Nucleus accumbens (tissue), 56 donors: ENCODE measurements at places on chromosomes 4 and X.

GRCh38 chr4:1711055-1711570 is 1.0 kb downstream of the SLBP start:
- no peak for DNase-seq

DNA sequence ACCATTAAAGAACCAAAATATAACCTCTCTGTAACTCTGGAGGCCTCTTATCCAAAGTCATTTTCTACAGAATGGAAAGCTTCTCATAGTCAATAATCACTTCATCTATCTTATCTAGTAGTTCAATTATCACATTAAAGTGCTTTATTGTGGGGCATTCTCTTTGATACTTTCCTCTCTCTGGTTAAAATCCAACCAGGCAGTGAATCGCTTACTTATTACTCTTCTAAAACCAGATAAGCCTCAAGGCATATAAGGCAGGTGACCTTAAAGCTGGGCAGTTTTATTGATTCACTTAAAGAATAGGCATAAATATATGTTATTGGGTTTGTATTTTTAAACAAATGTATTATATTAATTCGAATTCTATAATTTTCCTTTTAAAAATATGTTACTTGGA is 2162.1 kb upstream of the TENM3 start:
- no peak for DNase-seq

- no peak for DNase-seq
Measured at GRCh38 chr4:118765399-118765798, 70.5 kb downstream of the SEC24D start.

GRCh38 chr4:39713691-39714090 is 15.8 kb downstream of the UBE2K start:
- DNase-seq = no peak

DNA sequence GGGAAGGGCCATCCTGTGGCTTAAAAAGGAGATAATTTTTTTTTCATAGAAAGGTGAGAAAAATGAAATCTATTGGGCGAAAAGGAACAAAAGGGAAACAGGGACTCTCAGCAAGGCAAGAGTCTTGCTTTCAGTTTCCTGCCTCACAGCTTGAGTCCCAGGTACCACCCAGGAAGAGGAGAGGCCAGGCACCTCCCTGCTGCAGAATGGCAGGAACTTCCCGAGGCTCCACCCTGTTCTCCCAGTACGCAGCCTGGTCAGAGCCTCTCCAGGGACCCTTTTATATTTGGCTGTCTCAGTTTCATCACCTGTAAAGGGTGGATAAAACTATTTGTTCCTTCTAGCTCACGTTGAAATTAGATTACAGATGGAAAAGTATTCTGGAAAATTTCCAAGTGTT is 33.8 kb downstream of the UCHL1 start:
- DNase-seq = no peak

- DNase-seq = peak; percentile 29
Measured at GRCh38 chr4:40846532-40846931, 96.8 kb downstream of the NSUN7 start.

- no peak for DNase-seq
Measured at GRCh38 chrX:120732879-120733278, 103.0 kb upstream of the C1GALT1C1 start.

GRCh38 chr4:150012851-150013360 is 65.3 kb upstream of the DCLK2 start:
- DNase-seq = no peak

DNA sequence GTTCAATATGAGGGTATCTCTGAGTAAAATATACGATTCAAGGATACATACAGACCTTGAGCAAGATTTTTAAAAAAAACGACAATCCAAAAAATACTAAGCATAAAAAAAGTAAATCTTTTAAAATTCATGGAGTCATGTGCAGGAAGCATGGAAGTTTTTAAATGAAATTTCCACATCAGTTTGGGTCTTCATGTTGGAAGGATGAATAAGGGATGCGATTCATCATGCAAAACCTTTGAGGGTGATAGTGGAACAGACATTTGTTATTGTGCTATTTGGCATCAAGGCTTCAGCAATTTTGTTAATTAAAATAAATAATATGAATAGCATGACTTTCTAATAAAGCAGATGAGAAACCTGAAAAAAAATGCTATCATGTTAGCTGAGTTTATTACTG is 815.0 kb upstream of the PCDH10 start:
- no peak for DNase-seq

DNA sequence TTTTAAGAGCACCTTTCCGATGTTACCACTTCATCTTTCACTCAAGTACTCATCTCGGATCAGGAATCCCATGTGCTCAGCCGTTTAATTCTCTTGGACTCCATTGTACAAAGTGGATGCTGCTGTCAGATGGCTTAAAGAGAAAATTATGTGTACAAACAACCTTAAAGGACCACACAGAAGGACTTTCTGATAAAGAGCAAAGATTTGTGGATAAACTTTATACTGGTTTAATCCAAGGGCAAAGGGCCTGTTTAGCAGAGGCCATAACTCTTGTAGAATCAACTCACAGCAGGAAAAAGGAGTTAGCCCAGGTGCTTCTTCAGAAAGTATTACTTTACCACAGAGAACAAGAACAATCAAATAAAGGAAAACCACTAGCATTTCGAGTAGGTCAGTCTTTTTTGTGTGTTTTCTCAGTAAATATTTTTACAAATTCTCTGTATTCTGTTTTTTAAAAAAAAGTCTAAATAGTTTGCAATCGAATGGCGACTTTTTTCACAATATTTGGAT is 20.1 kb downstream of the MMAA start:
- DNase-seq = no peak

DNA sequence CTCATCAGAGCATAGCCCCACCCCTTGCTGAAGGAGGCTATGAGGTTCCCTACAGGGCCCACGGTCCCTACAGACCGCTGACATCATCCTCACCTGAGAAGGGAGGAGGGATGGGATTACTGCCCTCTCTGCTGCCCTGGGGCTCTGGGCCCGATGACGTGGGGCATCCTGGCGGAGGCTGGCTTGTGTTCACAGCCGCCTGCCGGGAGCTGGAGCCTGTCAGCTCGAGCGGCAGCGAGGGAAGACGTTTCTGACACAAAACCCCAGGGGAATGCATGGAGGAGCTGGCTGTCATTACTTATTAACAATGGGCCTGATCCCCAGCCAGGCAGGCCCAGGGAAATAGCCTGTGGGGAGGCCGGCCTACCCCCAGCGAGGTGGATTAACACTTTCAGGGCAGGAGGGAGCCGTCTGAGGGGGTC is 106.6 kb upstream of the ATP6AP2 start:
- DNase-seq = no peak

- no peak for DNase-seq
Measured at GRCh38 chrX:116009346-116009745, 161.2 kb upstream of the AGTR2 start.

GRCh38 chrX:22758807-22759481 is 240.8 kb upstream of the DDX53 start:
- DNase-seq = no peak

GRCh38 chr4:108118505-108118904 is 50.2 kb downstream of the LEF1 start:
- DNase-seq = no peak

DNA sequence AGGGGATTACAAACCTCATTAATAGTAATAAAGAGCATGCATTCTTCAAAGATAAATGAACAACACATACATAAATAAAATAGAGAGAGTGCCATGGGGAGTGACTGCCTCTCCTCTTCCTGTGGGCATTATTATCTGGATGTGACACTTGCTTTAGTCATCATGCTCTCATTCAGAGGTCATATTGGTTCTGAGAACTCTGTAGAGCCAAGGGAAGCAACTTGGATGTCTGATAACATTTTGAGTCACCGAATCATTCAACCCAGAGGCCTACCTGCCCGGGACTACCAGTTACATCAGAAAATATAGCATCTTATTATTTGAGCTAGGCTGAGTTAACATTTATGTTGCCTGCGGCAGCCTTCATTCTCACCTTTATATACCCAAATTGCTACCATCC is 489.5 kb downstream of the STIM2 start:
- DNase-seq = no peak

DNA sequence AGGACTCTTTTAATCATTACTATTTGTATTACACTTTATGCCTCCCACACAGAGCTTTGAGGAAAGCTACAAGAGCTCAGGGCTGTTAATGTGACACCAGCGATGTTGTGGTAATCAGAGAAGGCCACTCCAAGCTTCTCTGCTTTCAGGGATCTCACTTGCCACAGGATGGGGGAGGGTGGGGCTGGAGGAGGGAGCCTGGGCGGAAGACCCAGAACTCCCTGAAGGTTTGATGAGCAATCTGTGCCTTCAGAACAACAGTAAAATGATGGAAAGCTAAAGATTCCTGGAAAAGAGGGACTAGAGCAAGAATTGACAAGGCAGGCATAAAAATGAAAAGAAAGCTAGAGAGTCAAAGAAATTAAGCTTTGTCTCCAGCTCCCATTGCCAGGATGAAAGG is 75.6 kb downstream of the MAML3 start:
- no peak for DNase-seq

- DNase-seq = no peak
Measured at GRCh38 chrX:24204331-24204730, 54.8 kb downstream of the ZFX start.

DNA sequence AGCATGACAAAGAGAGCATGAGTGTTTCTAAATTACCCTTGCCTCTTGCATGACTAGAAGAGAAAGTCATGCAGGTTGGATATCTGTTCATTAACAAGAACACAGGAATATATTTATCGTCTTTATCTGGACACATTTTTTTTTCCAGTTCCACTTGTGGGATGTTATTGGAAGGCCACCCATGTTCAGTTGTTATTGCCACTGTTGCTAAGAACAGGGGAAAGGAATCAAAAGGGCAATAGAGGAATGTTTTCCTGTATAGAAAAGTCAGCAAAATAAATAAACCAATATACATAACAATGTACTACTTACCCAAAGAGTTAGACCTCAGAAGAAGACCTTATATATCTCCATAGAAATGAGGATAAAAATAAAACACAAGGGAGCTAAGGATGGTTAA is 270.1 kb downstream of the QDPR start:
- no peak for DNase-seq

GRCh38 chr4:122045533-122045932 is 93.7 kb upstream of the TRPC3 start:
- no peak for DNase-seq

- DNase-seq = no peak
Measured at GRCh38 chr4:61723492-61723891, 523.4 kb downstream of the ADGRL3 start.

DNA sequence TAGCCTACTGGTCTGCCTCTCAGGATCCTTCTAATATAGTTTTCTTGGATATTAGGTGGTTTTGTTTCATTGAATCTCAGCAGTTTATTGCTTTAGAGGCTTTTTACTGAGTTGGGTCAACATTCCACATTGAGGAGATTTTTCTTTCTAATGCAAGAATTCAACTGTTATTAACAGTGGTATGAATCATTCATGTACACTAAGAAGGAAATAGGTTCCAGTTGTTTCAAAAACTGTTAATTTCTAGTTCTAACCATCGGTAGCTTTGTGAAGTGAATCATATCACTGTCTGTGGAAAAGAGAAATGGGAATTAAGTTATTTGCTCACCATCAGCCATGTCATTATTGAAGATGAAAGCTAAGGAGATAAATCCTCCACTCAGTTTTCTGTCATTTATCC is 331.5 kb downstream of the RPA4 start:
- DNase-seq = no peak

GRCh38 chr4:21517126-21517859 is 431.3 kb downstream of the KCNIP4 start:
- DNase-seq = no peak

DNA sequence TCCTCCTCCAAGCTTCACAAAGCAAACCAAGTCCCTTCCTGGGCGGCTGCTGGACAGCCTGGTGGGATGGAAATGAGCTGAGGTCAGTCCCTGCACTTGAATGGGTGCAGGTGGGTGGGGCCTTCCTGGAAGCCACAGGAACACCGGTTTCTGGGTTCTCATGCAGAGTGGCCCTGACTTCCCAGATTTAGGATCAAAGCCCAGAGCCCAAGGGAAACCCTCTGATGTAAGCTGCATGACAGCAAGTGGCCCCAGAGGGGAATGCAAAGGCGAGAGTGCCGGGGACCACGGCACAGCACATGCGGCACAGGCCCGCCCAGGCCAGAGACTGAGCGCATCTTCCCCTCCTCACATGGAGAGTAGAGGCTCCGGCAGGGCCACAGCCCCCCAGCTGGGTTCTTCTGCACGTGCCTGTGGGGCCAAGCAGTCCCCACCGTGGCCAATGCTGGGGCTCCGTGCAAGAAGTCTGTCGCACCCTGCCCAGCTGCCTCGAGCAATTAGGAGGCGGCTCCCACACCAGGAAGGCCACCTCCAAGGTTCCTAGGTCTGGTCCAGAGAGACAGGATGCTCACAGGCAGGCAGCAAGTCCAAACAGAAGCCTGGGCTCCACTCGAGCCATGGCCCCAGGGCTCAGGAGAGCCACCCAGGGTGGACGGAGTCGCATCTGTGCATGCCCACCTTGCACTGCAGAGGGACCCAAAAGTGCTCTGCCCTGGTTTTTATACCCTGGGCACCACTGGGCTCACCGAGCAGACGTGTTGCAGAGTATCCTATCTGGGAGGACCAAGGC is 83.0 kb downstream of the HTRA3 start:
- DNase-seq = no peak

- no peak for DNase-seq
Measured at GRCh38 chrX:123486297-123486696, 246.6 kb downstream of the THOC2 start.

DNA sequence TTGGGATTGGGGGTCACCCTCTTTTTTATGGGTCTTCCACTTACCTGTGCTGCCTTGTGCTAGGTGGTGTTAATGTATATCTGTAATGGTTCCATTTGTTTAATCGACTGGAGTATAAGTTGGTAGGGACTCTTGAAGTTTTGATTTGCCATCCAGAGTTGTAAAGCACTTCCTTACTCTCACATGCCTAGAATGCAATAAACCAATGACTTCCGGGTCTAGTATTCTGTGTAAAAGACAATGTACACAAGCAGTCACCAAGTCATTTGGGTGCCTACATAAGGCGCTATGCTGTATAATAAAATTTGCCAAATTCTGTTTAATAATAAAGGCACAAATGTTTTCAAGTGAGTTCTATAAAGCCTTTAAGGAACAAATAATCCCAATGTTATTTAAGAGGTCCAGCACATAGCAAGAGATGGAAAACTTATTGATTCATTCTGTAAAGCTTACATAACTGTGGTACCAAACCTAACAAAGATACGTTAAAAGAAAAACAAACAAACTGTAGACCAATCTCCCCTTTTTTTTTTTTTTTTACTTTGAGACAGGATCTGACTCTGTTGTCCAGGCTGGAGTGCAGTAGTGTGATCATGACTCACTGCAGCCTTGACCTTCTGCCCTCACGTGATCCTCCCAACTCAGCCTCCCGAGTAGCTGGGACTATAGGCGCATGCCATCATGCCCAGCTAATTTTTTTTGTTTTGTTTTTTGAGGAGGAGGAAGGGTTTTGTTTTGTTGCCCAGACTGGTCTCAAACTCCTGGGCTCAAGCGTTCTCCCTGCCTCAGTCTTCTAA is 41.5 kb upstream of the HPRT1 start:
- no peak for DNase-seq

- DNase-seq = no peak
Measured at GRCh38 chrX:29107231-29107630, 520.0 kb downstream of the IL1RAPL1 start.
